Anterior cingulate cortex (tissue), 58 donors: ENCODE measurements at places on chromosomes 2 and 18.

DNA sequence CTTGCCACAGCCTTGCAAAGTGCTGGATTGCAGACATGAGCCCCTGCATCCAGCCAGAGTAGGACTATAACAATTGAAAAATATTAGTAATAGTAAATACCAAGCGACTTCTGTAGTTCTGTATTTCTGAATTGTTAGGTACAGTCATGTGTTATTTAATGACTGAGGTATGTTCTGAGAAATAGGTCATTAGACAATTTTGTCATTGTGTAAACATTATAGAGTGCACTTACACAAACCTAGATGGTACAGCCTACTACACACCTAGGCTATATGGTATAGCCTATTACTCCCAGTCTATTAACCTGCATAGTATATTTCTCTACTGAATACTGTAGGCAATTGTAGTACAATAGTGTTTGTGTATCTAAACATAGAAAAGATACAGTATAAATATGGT lies 92.1 kb downstream of the GALNT1 start:
- no peak for DNase-seq

GRCh38 chr18:27579364-27579763 lies 394.3 kb upstream of the CHST9 start:
- DNase-seq = no peak

DNA sequence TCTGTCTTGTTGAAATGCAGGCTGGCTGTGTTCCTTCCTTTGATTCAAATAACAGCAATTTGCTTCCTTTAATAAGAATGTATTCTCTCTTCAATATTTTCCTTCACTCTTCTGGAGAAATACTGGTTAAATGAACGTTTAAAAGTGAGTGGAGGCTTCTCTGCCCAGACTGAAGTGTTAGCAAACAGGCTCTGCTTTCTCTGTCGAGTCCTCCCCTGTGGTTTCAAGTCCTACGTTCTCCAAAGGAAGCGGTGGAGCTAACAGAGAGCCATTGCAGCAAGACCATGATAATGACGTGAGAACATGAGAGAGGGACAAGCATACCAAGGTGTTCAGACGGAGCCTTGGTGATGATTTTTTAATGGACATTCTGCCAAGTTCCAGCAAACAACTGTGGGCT lies 26.2 kb upstream of the PID1 start:
- DNase-seq = no peak

GRCh38 chr18:23924813-23925212 lies 89.7 kb upstream of the TTC39C start:
- DNase-seq = no peak

GRCh38 chr18:76419811-76420210 lies 75.2 kb downstream of the ZNF516 start:
- DNase-seq = no peak

DNA sequence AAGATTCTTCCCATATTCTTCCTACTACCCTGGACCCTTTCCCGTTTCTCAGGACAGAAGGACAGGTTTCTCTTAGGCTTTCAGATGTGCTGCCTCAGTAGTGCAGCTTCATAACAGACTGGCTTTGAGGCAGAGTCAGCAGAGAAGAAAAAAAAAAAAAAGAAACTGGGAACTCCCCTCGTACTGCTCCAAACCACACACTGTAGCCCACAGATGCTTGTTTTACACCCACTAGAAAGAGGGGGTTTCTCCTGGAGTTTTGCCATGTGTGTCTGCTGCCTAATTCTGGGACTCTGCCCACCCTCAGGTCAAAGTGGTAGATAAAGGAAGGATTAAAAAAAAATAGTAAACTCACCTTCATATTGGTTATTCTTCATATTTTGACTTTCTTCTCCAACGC lies 95.9 kb downstream of the NCOA1 start:
- DNase-seq = no peak

DNA sequence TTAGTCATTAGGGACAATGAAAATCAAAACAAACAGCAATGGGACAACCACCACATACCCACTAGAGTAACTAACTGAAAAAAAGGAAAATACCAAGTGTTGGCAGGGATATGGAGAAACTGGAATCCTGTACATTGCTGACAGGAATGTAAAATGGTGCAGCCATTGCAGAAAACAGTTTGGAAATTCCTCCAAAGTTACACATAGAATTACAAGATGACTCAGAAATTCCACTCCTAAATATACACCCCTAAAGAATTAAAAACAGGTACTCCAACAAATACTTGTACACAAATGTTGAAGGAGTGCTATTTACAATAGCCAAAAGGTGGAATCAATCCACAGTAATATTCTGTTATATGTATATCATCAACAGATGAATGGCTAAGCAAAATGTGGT lies 110.9 kb downstream of the ROCK1 start:
- DNase-seq = no peak

GRCh38 chr2:128552806-128553551 lies 234.3 kb upstream of the HS6ST1 start:
- no peak for DNase-seq

DNA sequence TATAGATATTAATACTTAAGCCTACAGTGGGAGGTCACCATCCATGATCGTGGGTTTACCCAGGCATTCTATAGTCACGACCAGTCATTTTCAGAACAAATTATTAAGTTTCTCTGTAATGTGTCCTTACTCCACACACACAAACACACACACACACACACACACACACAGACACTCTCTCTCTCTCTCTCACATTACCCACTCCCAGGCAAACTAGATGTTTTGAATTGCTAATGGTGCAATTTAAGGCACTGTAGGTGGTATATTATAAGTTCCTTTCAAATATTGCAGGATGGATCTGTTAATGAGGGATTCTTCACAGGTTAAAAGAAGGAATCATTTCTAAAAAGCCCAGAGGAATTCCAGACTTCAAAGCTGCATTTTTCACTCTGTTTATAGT lies 657.8 kb downstream of the MBD2 start:
- DNase-seq = no peak

DNA sequence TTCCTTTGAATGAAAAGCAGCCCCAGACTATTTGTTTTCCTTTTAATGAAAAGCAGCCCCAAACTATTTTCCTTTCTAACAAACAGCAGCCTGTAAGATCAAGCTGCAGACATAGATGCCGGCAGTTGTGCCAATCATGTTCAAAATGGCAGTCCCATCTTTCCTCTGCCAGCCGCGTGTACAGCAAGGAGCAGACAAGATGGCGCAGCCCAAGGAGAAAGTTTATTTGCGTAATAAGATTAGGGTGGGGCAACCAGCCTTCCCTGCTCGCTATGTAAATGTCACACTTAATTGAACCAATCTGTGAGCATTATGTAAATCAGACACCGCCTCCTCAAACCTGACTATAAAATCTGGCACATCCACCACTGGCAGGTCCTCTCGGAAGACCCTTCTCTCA lies 226.0 kb downstream of the TGIF1 start:
- DNase-seq = no peak

DNA sequence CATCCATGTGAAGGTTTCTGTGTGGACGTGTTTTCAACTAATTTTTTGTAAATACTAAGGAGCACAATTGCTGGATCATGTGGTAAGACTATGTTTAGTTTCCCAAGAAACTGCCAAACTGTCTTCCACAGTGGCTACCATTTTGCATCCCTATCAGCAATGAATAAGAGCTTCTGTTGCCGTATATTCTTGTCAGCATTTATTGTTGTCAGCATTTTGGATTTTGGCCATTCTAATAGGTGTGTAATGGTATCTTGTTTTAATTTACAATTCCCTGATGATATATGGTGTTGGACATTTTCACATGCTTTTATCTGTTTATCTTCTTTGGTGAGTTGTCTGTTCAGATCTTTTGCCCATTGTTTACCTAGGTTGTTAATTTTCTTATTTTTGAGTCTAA lies 34.5 kb downstream of the SCRN3 start:
- no peak for DNase-seq

GRCh38 chr18:46051731-46052461 lies 20.2 kb downstream of the PSTPIP2 start:
- no peak for DNase-seq

GRCh38 chr2:147255812-147256211 lies 589.0 kb upstream of the ACVR2A start:
- DNase-seq = peak; percentile 52

DNA sequence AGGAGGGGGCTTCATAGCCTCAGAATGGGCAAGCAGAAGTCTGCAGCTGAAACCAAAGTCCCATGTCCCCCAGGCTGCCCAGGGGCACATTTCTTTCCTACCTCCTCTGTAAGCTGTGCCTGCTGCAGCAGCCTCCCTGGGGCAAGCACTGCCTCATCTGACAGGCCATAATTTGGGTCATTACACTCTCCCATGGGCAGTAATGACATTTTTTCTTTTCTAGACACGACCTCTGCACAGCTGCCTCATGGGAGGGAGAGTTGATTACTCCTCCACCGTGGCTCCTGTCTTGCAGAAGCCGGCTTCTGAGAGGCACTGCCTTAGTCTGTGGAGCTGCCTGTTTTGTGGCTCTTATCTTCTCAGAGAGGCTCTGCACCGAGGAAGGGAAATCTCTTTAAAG lies 268.9 kb downstream of the TDRD15 start:
- DNase-seq = no peak

GRCh38 chr2:20232837-20233207 lies 7.9 kb upstream of the SDC1 start:
- DNase-seq = no peak

DNA sequence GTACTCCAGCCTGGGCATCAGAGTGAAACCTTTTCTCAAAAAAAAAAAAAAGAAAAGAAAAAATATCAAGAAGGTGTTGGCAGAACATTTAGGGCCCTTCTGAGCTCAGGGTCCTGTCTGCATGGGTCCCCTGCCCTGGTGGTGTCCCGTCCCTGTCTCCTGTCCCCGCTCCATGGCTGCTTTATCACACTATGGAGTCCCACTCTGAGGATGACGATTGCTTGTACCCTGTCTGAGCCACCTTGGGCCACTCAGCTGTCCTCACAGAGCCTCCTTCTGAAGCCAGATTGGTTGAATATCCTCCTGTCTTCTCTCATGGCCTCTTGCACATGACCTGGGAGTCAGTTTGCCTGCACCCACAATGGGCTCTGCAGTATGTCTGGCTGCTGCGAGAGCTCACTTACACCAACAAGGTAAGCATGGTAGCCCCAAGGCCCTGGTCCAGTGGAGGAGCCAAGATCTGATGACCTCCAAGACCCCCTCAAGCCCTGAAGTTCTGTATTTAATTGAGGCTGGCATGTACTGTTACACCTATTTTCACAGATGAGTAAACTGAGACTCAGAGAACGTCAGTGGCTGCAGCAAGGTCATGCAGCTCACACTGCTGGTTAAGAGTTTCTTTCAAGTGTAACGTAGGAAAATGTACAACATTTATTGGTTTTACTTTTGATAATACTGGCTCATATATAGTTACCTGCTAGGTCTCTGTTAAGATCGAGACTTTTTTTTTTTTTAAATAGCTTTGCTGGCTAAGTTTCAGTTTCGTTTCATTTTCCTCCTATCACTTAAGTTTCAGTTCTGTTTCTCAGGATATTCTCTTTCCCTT lies 16.9 kb upstream of the ZCCHC2 start:
- no peak for DNase-seq

DNA sequence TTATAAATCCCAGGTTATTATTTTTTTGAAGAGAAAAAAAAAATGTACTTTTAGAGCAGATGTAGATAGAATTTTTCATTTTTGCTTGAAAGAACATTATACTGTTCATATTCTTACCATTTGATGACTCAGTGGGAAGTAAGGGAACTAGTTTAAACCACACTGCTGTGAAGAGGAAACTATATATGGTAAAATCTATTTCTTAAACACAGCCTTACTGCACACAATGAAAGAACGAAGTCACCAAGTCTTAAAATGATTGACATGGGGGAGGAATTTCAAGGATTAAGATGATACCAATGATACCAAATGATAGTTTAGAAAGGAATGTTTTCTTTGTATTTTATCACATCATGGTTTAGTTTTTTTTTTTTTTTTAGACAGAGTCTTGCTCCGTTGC lies 5.0 kb downstream of the ACTR2 start:
- DNase-seq = no peak

- no peak for DNase-seq
Measured at GRCh38 chr2:3254442-3254941, 123.1 kb downstream of the EIPR1 start.

- no peak for DNase-seq
Measured at GRCh38 chr2:143001501-143001900, 124.0 kb downstream of the KYNU start.

DNA sequence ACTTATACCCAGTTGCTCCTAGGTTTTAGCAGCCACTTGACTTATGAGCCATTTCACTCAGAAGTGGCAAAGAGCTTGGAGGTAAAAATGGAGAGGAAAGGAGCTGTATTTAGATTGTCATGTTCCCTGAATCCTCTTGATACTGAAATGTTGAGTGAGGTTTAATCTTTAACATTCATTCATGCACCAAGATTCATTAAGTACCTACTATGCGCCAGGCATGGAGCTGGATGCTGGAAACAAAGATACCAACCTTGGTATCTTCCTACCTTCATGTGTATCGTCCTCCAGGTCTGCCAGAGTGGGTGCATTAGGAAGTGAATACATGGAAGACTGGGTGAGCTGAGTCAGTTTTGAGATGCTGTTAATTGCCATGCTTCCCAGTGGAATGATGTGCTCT lies 23.7 kb downstream of the TPGS2 start:
- DNase-seq = no peak

- no peak for DNase-seq
Measured at GRCh38 chr2:67322353-67323001, 74.7 kb upstream of the ETAA1 start.

GRCh38 chr2:205032093-205032551 lies 486.8 kb downstream of the PARD3B start:
- DNase-seq = no peak

- DNase-seq = no peak
Measured at GRCh38 chr2:55743583-55743982, 49.9 kb upstream of the PNPT1 start.

DNA sequence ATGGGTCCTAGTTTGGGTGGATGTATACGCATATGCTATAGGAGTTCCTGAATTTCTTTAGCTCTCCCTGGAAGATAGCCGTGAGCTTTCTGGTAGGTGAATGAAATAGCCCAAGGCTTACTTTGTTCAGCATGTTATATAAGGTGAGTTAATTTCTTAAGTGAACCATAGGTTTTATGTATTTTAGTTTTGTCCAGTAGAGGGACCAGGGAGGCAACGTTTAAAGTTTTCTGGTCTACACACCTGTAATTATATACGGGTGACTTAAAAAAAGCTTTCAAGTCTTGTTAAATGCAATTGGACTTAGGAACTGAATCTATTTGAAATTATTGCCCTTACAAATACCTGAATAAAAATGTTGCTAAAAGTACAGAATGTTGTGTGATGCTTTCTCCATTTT lies 402.5 kb upstream of the DDX18 start:
- no peak for DNase-seq

DNA sequence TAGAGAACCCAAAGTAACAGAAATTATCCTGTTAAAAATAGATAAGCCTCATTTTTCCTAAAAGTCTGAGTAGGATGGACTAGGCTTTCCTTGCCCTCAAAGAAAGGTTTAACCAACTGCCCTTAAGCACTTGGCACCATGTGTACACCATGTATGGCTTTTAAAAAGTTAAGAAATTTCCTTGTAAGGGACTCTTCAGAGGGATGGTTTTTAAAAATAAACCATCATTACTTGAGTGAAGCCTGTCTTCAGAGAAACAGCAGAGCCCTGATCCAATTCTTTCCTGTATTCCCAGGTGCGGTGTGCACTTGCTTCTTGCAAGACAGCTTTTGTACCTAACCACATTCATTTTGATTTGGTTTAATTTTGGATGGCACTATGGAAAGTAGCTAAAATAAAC lies 1.1 kb upstream of the NEMP2 start:
- no peak for DNase-seq
